ENCODE measurements at places on chromosomes 16 and 17. TPM values are rescaled to one million over a fixed set of nuclear protein-coding genes. Genes with fewer than 3 reads are reported as not detected.

DNA sequence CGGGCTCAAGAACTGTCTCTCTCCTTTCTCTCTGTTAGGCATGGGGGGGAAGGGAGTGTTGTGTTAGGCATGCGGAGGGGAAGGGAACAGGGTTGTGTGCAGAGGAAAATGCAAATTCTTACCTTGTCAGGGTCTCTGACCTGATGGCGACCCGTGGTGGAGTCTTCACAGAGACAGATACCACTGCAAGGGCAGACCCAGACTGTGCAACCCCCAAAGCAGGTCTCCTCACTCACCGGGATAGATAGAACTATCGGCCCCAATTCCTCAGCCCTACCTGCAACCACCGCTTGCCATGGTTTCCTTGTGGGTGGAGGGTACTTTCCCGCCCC, 9.6 kb upstream of the MPP2 start:
- no peak for DNase-seq

GRCh38 chr16:52069866-52070265, 477.1 kb downstream of the TOX3 start:
- DNase-seq = peak; percentile 47

DNA sequence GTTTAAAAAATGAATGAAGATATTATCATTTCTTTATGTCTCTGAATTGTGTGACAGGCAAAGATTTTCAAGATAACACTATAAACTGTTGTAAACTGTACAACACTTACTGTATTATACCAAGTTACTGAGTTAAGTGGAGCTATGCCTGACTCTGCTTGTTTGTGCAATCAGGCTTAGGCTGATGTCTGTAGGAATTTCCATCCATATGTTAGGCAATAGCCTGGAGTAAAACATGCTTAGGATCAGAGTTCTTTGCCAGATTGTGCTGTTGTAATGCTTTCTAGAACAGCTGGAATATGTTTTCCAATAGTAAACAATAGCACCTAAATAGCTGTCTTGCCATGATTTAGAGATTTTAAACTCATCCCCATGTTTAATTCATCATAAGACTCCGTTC, 1496.7 kb downstream of the CDH11 start:
- DNase-seq = no peak

DNA sequence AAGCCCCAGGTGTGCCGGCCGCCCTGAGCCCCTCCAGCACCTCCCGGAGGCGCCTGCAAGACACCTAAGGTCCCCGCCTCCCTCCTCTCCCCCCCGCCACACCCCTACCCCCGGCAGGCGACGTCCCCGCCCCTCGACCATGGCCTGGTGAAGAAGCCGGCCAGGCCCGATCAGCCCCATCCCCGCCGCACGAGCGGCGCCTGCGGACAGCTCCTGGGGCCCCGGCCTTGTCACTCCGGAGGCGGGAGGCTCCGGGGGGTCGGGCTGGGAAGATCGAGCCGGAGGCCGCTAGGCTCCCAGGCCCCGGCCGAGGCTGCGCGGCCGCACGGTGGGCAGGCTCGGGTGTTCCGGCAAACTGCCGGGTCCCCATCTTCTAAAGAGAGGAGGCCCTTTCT, 405 bp upstream of the ACE start:
- DNase-seq = no peak

The MT1F gene
- polyA plus RNA-seq = 10.3 TPM

The SPOP gene
- 92.4 TPM for polyA plus RNA-seq

DNA sequence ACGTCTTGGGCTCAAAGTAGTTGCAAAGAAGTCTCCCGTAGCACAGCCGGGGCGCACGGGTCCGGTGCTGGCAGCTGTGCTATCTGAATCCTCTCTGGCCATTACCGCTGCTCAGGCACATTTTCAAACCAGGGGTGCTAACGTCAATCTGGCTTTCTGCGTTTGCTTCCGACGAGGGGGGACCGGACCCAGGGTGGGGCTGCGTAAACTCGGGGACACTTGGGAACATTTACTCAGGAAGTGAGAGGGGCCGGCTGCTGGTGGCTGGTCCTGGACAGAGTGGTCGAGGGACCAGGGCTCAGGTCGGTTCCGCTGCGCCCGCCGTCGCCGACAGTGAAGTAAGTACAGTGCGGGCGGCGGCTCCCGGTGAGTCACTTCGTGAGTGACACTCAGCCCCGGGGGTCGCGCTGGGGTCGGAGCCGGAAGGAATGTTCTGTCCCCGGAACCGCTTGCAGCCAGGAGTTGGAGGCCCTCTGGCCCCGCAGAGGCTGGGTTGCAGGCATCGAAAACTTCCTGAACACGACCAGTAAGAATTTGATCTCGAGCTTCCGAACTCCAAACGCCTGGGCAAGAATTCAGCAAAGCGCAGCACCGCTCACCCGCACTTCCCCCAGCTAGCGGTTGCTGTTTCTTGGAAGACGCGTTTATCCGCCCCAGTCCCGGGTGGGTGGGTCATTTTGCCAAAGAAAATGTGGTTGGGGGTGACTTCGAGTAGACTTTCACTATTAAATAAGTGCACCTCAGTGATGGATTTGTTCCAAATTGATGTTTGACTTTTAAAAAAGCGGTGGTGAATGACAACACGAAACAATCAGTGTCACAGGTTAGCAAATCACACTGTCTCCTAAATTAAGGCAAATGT, 1.4 kb upstream of the HS3ST3B1 start:
- no peak for DNase-seq

DNA sequence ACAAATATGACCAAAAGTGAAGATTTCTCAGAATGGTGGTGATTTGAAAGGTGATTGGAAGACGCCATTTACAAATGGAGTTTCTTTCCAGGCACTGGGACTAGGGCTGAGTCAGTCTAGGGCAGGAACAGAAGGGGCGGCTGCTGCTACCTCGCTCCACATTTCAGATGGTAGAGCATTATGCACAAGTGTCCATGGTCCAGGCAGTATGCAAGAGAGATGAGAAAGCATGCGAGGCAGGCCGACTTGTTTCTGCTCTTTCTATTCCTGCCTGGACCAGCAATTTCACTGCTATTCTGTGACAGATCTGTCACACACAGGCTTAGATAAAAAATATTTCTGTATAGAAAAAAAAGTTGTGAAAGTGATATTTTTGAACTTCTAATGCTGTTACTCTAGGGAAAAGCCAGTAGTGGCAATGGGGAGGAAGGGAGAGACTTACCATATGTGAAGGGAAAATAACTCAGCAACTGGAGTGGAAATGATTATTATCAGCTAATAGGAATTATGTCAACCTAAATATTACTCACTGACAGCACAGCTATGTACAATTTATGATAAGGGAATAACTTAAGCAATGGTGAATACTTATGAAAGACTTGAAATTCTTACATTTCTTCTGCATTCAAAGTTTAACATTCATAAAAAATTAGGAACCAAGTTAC, 134.7 kb upstream of the NETO2 start:
- no peak for DNase-seq

The KRT28 gene
- polyA plus RNA-seq = not detected

The TCAP gene
- 0.73 TPM for polyA plus RNA-seq

DNA sequence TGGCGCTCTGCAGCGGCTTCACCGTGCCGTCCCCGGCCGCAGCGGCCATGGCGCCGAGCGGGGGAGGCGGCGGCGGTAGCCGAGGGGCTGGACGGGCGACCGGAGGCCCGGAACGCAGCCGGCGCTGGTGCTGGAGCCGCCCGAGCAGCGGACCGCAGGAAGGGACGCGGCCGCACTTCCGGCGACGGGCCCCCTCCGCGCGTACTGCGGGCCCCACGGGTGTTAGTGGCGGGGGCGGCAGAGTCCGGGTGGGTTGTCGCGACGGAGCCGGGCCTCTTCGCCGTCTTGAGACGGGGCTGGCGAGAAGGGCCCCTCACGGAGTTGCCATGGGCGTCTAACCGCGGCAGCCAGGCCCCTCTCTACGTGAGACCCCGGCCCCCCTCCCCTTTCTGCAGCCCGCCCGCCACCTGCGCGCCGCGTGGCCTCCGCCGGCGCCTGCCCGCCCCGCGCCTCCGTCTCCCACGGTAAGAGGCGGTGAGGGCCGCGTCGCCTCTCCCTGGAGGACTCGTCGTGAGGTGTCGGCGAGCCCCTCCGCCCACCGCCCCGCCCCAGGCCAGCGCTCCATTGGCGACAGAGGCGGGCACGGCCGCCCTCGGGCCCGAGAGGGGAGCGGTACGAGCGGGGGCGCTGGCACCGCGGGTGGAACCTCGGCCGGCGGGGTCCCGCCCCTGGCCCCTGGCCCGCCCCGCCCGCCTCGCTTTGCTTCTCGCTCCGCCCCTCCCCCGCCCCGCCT, at the start of the genes VPS9D1 and ZNF276:
VPS9D1 (minus strand) TSS at position 86 of the 733 bp plus-strand sequence; CDS start at position 49, 37 bp downstream.
ZNF276 (plus strand) TSS at position 725 of the 733 bp plus-strand sequence. CDS start 104 bp downstream, outside the sequence.
- no peak for DNase-seq

DNA sequence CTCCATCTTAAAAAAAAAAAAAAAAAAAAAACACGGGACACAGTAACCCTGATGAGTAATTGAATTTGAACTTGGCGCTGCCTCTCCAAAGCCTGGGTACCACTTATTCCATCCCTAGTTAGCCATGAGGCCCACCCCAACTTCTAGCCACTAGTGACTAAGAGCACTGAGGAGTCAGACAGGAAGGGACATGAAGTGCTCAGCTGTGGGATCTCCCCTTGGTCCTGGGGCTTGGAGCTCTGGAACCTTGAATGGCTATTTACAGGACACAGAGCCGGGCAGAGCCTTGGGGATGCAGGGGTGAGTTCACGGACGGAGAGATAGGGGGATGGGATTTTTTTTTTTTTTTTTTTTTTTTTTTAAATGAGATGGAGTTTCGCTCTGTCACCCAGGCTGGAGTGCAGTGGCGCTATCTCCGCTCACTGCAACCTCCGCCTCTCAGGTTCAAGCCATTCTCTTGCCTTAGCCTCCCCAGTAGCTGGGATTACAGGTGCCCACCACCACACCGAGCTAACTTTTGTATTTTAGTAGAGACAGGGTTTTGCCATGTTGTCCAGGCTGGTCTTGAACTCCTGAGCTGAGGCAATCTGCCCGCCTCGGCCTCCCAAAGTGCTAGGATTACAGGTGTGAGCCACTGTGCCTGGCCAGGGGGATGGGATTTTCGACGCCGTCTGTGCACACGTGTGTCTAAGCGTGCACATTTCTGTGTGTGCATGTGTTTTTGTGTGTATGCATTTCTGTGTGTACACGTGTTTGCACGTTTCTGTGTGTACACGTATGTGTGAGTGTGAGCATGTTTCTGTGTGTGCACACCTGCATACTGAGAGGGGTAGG, 20.4 kb upstream of the CIBAR2 start:
- DNase-seq = no peak

- no peak for DNase-seq
Observed at GRCh38 chr17:6306820-6307219, 128.1 kb downstream of the AIPL1 start.

DNA sequence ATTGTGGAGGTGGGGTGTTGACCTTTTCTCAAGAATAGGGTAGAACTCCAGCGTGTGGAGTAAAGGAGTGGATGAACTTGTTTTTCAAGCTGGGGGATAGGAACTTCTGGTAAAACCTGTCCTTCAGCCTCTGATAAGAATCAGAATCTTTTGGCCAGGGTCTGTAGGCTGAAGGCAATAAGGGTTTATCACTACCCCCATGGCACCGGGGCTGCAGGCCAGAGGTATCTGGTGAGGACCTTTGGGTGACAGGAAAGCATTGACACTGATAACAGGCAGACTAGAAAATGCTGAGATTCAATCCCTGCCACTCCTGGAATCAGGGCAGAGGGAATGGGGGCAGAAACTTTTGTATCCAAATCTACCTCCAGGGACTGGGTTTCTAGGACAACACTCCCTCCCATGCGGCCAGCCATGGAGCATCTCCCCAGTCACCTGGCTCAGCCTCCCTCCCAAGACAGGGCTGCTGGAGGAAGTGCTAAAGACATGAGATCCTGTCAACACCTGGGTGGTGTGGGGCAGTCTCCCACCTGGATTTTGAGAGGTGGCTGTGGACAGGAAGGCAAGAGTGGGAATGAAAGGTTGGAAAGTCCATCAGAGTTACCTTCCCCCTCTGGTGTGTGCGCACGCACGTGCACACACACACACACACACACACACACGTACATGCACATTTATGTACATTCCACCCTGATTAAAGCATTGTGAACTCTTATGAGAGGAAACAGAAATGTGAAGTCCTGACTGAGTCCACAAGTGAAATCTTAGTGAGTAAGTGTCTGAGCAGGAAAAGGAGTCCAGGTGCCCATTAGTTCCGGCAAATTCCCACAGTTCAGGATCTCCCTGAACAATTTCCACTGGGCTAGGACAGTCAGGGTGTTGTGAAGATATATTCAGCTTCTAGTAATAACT, 53.1 kb upstream of the MARCHF10 start:
- DNase-seq = peak; percentile 76

DNA sequence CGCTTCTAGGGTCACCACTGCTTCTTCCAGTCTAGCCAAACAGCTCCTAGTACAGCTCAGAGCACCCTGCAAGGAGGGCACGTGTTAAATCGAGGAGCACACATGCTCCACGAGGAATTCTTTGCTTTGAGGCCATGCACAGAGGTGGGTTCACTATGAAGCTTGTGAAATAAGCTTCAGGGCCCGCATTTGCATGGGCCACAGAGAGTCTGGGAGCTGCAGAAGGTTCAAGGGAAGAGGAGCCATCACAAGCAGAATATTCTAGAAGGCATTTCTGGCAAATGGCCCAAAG, 55.3 kb downstream of the MYH13 start:
- no peak for DNase-seq

DNA sequence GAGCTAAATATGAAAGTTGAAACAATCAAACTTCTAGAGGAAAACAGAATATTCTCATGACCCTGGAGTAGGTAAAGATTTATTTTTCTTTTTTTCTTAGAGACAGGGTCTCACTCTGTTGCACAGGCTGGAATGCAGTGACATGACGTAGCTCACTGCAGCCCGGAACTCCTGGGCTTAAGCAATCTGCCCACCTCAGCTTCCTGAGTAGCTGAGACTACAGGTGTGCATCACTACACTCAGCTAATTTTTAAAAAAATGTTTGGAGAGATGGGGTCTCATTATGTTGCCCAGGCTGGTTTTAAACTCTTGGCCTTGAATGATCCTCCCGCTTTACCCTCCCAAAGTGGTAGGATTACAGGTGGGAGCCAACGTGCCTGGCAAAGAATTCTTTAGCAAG, 15.5 kb downstream of the IKZF3 start:
- DNase-seq = no peak

DNA sequence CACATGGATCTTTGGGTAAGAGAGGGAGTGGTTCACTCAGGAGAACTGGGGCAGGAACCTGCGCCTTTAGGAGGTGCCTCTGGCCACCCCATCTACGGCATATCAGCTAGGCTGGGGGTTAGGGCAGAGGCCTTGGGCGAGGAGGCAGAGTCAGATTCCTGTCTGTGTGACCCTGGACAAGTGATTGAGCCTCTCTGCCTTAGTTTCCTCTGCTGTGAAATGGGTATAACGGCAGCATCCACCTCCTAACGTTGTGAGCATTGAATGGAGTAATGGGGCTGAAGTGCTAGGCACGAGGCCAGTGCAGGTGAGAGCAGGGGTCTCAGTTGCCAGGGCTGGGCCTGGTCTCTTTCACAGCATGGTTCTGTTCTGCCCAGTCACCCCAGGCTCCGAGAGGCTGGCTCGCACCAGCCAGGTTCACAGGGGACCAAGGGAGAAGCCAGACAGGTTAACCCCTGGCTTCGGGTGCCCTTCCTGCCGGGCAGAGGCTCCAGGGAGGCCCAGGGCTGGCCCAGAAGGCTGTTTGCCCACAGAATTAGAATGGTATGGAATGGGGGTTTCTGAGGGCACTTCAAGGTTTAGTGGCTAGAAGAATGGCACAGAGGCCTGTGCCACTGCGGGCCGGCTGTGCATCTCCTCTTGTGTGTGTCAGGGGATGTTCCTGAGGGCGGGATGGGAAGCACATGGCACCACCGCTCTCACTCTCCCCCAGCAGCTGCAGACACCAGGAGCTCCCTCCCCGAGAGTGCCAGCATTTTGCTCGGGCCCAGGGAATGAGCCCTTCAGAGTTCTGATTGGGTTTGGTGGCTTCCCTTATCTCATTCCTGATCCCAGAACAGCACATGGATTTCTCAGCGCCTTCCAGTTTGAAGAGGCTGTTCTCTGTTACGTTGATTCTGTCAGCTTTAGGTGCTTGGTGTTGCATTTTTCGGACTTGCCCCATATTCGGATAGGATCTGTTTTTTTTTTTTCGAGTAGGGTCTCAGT, 23.8 kb downstream of the UNC13D start:
- no peak for DNase-seq

Measured in urinary bladder (tissue), 4 donors.